ENCODE measurements at places on chromosomes 4 and X. TPM values are rescaled to one million over a fixed set of nuclear protein-coding genes. Genes with fewer than 3 reads are reported as not detected.

DNA sequence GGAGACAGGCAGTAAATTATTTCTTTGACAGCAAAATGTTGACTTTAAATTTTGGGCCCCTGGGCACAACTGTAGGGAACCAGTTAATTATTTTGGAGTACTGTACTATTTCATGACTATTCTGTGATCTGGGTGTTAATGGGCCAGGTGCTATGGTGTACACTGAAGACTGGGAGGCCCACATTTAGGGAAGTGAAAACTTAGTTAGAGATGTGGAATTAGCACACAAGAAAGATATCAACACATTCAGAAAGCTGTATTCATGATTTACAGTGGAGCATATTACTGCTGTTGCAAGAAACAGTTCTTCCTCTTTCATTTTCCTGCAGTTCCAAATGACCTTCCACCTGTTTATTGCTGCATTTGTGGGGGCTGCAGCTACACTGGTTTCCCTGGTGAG lies 12.4 kb downstream of the PLP1 start:
- H3K27me3 ChIP-seq = no peaks in the 10 kb centered on the region
- H3K27ac ChIP-seq = no peak overlapping the region
- no peak overlapping the region for H3K4me3 ChIP-seq
- H3K4me1 ChIP-seq = no peaks in the 10 kb centered on the region

DNA sequence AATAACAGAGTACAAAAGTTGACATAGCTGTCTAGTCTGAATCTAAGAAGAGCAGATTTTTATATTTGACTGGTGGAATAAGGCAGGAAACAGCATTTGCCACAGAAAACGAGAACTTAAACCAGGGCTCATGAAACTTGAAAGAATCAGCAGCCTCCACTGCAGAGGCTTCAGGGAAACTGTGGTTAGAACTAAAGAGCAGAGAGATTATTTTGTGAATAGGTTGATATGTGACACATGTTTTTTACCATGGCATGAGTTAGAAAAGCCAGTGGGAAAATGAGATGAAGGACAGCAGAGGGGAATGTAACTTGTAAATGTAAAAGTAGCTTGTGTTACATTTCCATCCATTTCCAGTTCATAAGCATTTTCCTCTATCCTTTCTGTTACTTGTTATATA lies 63.7 kb upstream of the CAMK2D start:
- DNase-seq = peak; percentile 42
- no peak overlapping the region for H3K27ac ChIP-seq

DNA sequence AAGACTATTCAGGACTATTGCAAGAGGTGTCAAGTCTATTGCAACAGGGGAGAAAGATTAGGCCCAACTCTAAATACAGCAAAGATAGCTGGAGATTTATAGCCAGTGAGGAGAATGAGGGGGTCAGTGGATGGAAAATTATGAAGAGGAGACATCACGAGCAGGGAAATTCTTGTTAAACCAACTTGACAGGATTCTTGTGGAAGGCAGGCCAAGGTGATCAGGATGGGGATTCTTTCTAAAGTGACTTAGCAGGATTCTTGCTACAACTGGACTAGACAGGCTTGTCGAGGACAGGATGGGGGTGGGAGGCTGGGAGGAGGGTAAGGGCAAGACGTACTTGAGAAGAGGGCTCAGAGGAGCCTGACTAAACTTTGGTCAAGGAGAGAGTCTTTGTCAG lies 89.0 kb downstream of the PHEX start:
- H3K4me3 ChIP-seq = no peak overlapping the region
- no peaks in the 10 kb centered on the region for H3K4me1 ChIP-seq
- H3K27me3 ChIP-seq = peaks cover 2% of the 10 kb centered on the region
- no peak overlapping the region for H3K27ac ChIP-seq

DNA sequence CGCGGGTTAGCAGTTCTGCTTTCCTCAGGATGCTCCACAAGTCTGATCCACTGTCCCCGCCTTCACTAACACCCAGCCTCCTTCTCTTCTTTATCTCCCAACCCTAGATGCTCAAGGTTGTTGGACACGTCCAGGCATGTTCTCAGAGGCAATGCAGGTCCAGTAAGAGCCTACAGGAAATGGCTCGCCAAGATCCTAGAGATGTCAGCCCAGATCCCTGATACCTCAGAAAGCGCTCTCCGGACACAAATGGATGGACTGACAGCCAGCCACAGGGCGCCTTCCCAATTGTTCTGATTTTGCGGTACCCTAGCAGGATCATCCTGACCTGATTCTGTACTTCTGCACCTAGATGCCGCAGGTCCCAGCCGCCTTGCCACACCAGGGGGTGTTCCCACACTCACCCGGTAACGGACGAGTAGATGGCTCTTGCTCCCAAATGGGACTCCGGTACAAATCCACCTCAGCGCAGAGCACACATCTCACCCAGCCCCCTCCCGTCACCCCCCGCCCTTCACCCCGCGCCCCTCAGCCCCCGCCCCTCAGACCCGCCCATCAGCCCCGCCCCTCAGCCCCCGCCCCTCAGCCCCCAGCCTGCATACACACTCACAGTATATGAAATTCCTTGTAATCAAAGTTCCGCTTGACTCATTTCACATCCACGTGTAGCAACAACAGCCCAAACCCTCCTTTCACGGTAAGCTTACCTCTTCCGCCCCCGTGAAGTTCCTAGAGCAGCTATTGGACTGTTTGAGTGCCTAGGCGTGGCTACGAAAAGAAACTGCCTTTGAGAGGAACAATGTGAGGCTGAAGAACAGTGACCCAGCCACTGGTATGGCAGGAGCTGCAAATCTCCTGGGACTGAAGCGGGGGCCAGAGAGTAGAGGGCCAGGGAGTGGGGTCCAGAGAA lies at the start of gene EDA2R:
EDA2R (minus strand) TSS at position 488 of the 910 bp plus-strand sequence. CDS start 23,058 bp downstream, outside the sequence.
- H3K36me3 ChIP-seq = no peaks in the 10 kb centered on the region
- no peak within 1 kb of the TSS for H3K4me3 ChIP-seq
- H3K27ac ChIP-seq = no peak within 1 kb of the TSS
- H3K27me3 ChIP-seq = no peaks in the 10 kb centered on the region
- H3K4me1 ChIP-seq = no peaks in the 10 kb centered on the region

DNA sequence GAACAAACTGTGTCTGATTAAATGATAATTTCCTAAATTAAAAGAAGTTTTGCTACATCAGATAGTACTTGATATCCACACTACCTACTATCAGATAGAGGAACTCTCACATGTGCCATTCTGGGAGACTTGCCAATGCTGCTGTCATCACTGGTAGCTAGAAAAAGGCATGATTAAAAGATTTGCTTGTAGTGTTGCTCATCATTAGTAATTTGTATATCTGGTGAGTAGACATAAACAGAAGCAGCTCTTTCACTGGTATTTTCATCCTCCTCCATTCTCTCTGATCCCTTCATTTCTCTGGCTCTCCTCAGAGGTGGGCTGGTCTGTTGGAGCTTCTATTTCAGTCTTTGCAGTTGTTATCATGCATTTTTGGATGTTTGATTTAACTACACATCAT lies 56.0 kb downstream of the SPRY1 start:
- H3K27me3 ChIP-seq = peaks cover 4% of the 10 kb centered on the region
- peaks cover 33% of the 10 kb centered on the region for H3K4me1 ChIP-seq
- DNase-seq = peak; percentile 92
- no peak overlapping the region for H3K4me3 ChIP-seq

DNA sequence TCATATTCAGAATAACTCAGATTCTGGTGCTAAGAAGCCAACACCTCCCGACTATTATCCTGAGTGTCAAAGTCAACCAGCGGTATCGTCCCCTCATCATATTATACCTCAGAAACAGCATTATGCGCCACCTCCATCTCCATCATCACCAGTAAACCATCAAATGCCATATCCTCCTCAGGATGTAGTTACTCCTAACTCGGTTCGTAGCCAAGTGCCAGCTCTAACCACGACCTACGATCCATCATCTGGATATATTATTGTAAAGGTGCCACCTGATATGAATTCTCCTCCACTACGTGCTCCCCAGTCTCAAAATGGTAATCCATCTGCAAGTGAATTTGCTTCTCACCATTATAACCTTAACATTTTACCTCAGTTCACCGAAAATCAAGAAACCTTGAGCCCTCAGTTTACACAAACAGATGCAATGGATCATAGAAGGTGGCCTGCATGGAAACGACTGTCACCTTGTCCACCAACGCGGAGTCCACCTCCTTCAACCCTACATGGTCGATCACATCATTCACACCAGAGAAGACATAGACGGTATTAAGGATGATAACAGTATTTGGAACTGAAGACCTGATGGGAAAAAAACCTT lies 1.1 kb downstream of the CBLL2 start:
- no peak for DNase-seq
- H3K4me3 ChIP-seq = no peak overlapping the region
- no peak overlapping the region for H3K27ac ChIP-seq
- no peaks in the 10 kb centered on the region for H3K4me1 ChIP-seq
- H3K36me3 ChIP-seq = no peaks in the 10 kb centered on the region

DNA sequence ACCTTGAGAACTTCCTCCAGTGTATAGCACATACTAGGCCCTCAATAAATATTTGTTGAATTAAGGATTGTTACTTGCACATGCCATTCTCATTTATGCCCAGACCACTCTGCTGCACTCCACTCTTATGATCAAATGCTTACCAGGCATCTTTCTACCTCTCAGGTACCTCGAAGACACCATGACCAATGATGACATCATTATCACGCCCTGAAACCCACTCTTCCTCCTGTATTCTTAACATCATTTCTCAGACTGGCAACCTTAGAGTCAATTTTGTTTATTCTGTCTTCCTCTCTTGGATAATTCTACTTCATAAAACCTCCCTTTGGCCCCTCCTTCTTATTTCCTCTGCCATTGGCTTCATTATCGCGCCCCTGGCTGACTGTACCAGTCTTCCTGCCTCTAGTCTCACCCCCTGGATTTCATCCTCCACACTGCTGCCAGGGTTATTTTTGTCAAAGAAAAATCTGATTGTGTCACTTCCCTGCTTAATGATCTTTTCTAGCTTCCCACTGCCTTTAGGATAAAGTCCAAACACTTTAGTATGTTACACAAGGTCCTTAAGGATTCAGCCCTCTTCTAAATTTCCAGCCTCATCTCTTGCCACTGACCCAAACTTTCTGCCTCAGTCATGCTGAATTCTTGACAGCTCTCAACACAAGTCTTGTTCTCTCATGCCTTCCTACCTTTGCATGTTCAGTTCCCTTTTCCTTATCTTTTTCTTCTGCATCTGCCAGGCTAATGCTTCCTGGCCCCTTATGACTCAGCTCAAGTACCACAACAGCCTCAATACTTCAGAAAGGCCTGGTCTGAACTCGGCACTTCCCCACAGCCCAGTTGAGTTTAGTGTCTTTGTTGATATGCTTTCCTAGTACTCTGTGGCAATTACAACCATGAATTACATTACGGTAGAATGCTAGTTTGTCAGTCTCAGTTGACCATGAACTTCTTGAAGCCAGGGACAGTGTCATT lies 45.8 kb downstream of the HDAC8 start:
- no peak overlapping the region for H3K4me3 ChIP-seq
- H3K4me1 ChIP-seq = no peaks in the 10 kb centered on the region
- DNase-seq = no peak
- H3K36me3 ChIP-seq = no peaks in the 10 kb centered on the region

DNA sequence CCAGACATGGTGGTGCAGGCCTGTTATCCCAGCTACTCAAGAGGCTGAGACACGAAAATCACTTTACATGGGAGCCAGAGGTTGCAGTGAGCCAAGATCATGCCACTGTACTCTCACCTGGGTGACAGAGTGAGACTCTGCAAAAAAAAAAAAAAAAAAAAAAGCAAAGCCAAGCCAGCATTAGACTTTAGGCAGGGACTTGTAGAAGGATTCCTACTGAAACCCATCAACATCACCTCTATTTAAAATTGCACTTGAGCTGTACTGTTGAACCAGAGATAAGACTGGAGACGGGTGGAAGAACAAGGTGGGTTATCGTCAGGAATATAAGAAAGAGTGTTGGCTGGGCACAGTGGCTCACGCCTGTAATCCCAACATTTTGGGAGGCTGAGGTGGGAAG lies 15.7 kb upstream of the AFAP1 start:
- DNase-seq = no peak
- H3K36me3 ChIP-seq = no peaks in the 10 kb centered on the region
- no peaks in the 10 kb centered on the region for H3K4me1 ChIP-seq
- no peak overlapping the region for H3K27ac ChIP-seq

DNA sequence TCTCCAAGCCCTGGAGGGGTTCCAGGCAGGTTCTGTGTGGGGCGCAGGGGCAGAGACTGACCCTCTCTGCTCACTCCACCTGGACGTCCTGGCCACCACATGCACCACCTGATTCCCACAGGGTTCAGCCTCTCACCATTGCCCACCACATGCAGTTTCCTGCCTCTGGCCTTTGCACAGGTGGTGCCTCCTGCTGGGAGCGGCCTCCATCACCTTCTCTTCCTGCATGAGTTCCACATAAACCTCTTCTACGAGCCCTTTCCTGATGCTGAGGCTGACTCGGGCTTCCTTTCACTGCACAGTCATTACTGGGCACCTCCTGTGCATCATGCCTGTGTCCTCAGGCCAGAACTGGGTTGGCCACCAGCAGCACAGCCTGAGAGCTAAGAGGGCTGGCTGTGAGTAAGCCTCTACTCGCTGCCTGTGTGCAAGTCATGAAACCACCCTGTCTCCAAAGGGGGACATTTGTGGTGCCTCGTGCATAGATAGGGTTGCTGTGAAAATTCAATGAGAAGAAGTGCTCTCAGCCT lies 19.9 kb downstream of the MAN2B2 start:
- H3K36me3 ChIP-seq = peaks cover 94% of the 10 kb centered on the region
- no peak overlapping the region for H3K4me3 ChIP-seq
- no peak for DNase-seq
- no peaks in the 10 kb centered on the region for H3K4me1 ChIP-seq

GRCh38 chrX:122464341-122464740 lies 719.7 kb upstream of the GRIA3 start:
- H3K36me3 ChIP-seq = no peaks in the 10 kb centered on the region
- no peak overlapping the region for H3K4me3 ChIP-seq
- no peak overlapping the region for H3K27ac ChIP-seq
- H3K27me3 ChIP-seq = no peaks in the 10 kb centered on the region

DNA sequence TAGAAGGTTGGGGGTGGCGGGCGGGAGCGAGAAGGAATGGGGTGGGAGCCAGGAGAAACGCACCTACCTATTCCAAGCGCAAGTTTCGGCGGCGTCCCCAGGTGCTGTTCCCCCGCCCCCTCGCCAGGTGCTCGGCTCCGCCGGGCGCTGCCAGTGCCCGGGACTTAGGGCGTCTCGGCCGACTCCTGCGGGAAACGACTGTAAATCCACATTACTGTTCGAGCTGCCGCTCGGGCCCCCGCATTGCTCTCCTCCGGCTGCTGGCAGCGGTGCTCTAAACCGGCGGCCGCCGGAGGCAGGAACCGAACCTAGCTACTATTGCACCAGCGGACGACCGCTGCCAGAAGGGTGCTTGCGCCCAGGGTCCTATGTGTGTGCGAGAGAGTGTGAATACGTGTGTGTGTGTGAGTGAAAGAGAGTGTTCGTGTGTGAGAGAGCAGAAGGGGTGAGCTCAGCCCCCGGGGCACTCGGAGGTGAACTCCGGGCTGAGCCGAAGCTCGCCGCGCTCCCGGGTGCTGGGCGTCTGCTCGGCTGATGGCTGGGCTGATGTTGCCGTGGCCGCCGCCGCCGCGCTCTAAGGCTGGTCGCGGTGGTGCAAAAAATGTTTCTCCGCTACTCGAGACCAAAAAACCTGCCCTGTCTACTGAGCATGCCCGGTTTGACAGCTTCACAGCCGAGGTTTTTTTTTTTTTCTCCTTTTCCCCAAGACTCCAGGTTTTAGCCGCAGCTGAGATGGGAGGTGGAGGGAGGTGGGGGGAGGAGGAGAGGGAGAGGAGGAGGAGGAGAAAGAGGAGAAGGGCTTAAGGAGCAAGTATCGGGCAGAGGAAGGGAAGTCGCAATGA lies 115.7 kb upstream of the TEX13C start:
- no peaks in the 10 kb centered on the region for H3K36me3 ChIP-seq
- H3K4me1 ChIP-seq = peaks cover 28% of the 10 kb centered on the region
- peak; percentile 8 for DNase-seq
- H3K27me3 ChIP-seq = peaks cover 10% of the 10 kb centered on the region
- peak overlapping the region; percentile 69 for H3K4me3 ChIP-seq

GBA3 gene
- polyA plus RNA-seq = not detected

ERAS gene
- not detected for polyA plus RNA-seq
